Activated CD4-positive, alpha-beta T cell treated with anti-CD3 and anti-CD28 coated beads, Interleukin-2, amount 10 ng/mL, durations not matched to agents 24 days and 14 days (primary cell): ENCODE measurements at places on chromosomes 5 and 9. TPM values are rescaled to one million over a fixed set of nuclear protein-coding genes. Genes with fewer than 3 reads are reported as not detected.

DNA sequence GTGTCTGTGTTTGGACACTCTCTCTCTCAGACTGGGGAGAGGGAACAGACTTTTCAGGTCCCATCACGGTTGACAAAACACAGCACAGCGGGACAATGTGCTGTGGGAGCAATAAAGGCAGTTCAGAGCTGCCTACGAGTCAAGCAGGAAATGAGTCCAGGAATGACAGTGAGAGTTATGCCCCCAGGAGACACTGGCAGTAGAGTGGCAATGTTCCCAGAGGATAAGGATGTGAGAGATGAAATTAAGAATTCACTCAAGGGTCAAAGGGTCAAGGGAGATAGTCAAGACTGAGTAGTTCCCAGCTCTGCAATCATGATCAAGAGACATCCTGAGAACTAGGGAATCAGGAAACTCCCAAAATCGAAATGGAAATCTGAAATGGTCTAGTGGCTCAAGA, 156.1 kb downstream of the LURAP1L start:
- no peak for DNase-seq

GRCh38 chr5:15074651-15075050, 203.1 kb upstream of the ANKH start:
- no peak for DNase-seq

Gene ADAMTS16
- not detected in 2 replicates for total RNA-seq

DNA sequence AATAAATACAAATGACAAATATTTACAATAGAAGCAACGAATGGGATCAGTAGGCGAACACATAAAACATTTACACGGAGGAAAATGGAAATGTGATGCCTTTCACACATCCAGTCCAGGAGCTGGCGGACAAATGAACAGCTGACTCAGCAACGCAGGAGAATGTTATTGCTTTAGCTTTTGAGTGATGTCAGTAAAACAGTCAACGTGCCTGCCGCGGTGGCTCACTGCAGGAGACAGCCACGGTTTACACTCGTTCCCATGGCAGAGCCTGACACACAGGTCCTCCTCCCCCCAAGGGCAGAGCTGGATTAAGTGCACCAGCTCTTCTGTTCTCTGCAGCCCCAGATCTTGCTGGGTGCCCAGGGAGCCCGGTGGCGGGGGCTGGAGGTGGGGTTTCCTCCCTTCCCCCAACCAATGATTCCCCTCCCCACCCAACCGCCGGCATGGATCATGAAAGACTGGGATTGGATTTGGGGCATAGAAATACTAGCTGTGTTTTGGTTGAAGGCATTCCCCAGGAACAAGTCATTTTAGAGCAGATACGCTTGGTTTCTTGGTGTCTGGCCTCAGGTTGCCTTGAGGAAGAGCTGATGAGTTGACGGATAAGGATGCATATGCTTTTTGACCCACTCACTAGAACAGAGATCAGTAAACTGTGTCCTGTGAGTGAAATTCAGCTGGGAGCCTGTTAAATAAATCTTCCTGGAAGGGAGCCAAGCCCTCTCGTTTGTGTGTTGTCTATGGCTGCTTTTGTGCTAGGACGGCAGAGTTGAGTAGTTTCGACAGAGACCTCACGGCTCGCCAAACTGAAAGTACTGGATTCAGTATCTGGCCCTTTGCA, 12.5 kb downstream of the STC2 start:
- DNase-seq: no peak

Gene TXNDC8
- total RNA-seq: not detected in 2 replicates

Gene SAXO1
- not detected in 2 replicates for total RNA-seq

GRCh38 chr9:22354699-22355384, 91.8 kb upstream of the DMRTA1 start:
- no peak for DNase-seq

- no peak for DNase-seq
Observed at GRCh38 chr9:137172901-137173795, 1.3 kb upstream of the TMEM210 start.

GRCh38 chr5:156758011-156758791, 91.9 kb upstream of the PPP1R2B start:
- DNase-seq: peak; percentile 31

DNA sequence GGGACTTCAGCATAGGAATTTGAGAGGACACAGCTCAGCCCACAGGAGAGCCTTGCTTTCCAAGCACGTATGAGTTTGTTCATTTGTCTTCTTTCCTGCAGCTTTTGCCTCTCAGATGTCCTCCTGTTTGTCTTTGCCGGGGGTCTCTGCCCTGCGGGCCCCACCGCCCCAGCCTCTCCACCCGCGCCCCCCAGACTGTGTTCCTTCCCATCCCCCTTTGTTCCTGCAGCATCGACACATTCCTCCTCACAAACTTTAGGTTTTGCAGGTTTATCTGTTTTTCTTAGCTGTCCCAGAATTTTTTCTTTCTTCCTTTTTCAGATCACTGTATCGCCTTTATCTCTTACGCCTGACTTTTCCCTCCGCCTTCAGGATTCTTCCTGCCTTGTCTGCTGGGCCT, 18.9 kb downstream of the UBE2QL1 start:
- DNase-seq: no peak

- DNase-seq: no peak
Observed at GRCh38 chr5:115289104-115289503, 7.3 kb downstream of the CCDC112 start.

- no peak for DNase-seq
Observed at GRCh38 chr5:57346328-57346727, 136.3 kb downstream of the ACTBL2 start.

DNA sequence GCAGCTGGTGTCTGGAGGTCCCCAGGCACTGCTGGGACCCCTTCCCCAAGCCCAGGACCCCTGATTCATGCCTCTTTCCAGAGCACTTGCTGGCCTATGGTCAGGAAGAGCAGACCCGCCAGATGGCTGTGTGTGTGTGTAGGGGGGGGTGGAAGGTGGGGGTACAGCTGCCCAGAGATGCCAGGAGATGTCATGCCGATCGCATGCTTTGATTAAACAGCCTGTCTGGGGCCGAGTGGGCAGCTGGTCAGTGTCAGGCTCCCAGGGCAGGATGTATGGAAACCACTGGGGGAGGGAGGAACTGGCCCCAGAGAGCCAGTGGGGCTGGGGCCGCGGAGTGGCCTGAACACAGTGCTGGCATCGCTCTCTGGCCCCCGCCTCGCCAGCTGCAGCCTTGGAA, 23.7 kb downstream of the RXRA start:
- DNase-seq: no peak

GRCh38 chr5:138177941-138178515, 402 bp downstream of the BRD8 start:
- DNase-seq: peak; percentile 83

DNA sequence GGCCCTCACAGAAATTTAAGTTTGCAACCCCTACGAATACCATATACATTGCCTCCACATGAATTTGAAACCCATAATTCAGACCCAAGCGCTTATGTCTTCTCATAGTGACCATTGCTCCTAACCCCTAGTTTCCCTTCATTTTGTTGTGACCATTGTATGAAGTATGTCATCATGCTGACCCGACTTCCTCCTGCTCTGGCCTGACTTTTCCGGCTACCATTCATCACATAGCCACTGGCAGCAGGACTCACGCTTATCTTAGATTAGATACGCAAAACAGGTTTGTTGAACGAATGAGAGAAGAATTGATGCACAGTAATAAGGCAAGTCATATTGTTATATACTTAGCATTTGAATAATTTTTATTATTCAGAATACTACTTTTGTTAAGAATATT, 345.4 kb downstream of the FBXL17 start:
- no peak for DNase-seq

DNA sequence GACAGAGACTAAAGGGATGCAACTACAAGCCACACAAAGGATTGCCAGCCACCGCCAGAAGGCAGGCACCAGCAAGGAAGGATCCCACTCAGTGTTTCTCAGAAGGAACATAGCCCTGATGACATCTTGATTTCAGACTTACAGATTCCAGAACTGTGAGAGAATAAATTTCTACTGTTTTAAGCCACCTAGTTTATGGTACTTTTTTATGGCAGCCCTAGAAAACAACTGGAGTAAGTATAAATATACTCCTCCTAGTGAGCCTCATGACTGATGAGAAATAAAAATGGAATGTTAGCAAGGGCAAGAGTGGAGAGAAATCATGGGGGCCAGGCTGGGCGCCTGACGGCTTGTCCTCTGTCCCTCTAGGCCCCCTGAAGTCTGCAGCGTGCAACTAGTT, 307.3 kb downstream of the PIK3R1 start:
- DNase-seq: no peak

Gene OR1J2
- not detected in 2 replicates for total RNA-seq

Gene NAIP
- 6.4 and 7.2 TPM in 2 replicates for total RNA-seq

DNA sequence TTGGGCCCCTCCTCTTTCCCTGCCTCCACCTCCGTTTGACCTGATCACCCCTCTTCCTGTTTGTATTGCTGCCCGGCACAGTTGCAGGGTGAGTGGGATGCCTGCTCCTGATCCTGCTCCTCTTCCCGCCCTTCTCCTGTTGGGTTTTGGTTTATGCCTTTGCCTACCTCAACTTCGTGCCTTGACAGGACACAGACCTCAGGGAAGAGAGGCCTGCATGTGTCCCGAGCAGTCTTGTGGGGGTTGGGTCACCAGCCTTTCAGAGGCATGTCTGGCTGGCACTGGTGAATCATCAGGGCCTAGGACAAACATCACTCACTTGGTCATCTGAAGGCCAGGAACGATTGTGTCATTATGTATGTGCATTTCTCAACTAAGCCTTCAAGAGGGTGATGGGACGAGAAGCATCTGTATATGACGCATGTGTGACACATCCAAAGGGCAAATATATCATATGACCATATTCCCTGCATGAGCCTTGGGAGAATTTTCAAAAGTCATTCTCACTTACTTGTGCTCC, 56.9 kb downstream of the NPR3 start:
- no peak for DNase-seq

DNA sequence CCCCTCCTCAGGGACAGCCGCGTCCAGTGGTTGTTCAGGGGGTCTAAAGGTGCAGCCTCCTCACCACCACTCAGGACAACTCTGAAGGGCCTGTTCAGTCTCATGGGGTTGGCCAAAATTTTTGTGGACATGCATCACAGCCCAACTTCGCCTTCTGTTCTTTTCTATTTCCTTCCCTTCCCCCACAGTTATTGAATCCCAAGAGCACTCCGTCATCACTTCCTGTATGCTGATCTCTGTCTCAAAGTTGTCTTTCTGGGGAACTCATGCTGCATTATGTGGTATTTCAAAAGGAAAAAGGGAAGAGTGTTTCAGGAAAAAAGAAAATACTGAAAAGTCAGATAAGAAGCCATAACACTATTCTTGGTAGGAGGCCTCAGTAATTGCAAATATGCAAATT, 355.4 kb downstream of the CAAP1 start:
- DNase-seq: no peak

Gene PCDHB11
- total RNA-seq: not detected in 2 replicates

DNA sequence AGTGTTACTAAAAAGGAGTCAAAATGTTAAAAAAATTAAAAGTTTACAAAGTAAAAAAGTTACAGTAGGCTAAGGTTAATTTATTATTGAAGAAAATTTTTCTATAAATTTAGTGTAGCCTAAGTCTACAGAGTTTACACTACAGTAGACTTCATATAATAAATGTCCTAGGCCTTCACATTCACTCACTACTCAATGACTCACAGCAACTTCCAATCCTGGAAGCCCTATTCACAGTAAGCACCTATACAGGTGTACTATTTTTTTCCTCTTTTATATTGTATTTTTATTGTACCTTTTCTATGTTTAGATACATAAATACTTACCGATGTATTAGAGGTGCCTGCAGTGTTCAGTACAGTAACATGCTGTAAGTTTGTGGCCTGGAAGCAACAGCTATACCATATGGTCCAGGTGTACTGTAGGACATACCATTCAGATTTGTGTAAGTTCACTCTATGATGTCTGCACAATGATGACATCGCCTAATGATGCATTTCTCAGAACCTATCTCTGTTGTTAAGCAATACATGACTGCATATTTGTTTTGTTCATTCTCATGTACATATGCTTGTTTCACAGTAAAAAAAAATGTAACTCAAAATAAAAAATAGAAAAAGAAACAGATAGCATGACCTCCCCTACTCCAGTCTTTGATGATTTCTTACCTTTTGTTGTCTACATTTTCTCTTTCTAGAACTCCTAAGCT, 64.7 kb downstream of the NR3C1 start:
- peak; percentile 50 for DNase-seq

Gene PTPRD
- total RNA-seq: not detected in 2 replicates

- DNase-seq: no peak
Observed at GRCh38 chr5:137218471-137218870, 280.7 kb downstream of the SPOCK1 start.

Gene LECT2
- total RNA-seq: not detected in 2 replicates

Gene LRRC26
- total RNA-seq: not detected in 2 replicates
